ENCODE measurements at places on chromosomes 1 and 21.
A peak's percentile ranks its signal among the peaks of the same experiment; 100 is the strongest.

DNA sequence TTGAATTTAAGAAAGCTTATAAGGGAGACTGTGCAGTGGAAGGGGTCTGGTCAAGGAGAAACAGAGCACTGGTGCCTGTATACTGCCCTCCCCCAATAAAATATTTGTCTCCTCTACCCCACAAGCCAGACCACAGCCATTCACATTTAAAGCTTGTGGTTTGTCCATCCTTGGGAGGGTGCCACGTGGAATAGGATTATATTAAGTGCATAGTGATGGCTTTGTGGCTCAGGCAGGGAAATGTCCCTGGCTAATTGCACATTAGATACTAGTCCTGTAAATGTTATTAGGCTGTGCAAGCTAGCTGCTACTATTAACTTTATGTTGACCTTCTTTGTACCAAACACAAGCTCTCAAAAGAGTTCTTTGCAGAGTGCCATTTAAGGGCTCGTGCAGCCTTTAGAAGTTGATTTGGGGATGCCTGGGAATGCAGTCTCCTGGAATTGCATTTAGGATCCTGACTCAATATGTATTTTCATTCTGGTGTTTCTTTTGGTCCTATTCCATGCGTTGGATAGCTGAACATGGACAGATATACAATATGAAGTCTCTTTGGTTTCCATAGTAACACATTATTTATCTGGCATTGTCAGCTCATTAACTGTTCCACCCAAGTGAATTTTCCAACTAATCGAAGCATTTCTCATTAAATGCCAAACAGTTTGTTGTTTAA, 210.6 kb downstream of the ROR1 start:
- no peak for DNase-seq

DNA sequence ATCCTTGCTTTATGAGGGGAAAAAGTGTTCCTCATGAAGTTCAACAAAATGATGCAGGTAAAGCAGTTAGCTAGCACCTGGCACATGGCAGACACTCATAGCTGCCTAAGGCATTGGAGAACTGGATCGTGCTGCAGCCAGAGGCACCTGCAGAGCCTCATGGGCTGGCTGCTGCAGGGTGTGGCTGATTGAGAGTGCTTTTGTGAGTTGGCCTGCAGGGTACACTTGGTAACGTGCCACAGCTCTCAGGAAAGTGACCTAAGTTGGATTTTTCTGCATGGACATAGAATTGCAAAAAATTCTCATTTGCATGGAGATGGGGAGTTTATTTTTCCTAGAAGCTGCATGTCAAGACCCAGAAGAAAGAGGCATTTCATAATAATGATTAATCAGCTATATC, 31.6 kb upstream of the IL20 start:
- DNase-seq = no peak

GRCh38 chr1:209560952-209561351, 22.6 kb upstream of the CAMK1G start:
- no peak for DNase-seq

DNA sequence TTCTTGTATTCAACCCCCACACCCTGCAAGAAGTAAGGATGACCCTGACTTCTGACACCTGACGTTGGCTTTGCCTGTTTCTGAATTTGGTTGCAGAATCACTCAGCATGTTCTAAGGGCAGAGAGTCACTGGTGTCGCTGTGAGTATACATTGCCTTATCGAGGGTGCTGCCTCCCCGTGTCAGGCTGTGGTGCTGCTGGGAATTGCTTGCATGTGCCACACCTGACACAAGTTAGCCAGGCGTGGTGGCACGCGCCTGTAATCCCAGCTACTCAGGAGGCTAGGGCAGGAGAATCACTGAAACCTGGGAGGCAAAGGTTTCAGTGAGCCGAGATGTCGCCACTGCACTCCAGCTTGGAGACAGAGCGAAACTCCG, 45.9 kb downstream of the WDR4 start:
- DNase-seq = peak; percentile 72

- no peak for DNase-seq
These were observed 191.6 kb downstream of the HUNK start for GRCh38 chr21:32064281-32064910.

DNA sequence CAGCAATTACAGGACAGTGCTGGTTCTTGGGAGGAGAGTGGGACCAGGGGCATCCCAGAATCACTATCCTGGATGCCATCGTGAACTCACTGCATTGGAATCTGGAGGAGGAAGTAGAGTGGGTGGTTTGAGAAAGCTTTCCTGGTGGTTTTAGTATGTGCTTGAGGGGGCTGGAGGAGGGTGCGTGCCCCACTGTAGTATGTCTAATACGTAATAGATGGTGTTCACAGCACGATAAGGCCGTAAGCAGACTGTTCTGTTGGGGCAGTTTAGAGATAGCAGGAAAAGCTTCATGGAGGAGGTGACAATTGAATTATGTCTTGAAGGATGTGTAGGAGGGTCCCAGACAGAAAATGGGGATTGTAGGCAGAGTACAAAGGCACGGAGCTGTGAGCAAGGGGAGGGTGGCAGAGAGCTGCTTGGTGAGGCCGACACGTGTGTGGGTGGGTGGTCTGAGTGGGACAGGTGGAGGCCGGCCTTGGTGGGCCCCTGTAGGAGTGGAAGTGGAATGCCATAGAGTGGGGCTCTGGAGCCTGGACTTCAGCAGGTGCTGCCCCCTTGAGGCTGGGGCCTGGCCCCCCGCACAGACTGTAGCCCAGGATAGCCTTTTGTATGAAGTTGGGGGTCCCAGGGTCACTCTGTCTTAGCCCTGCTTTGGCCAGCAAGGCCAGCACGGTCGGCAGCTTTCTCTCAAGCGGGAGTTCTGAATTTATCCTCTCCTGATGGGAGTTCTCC, 37.0 kb downstream of the IL6R start:
- no peak for DNase-seq

GRCh38 chr1:67484492-67484891, 54.3 kb upstream of the SERBP1 start:
- DNase-seq = no peak

DNA sequence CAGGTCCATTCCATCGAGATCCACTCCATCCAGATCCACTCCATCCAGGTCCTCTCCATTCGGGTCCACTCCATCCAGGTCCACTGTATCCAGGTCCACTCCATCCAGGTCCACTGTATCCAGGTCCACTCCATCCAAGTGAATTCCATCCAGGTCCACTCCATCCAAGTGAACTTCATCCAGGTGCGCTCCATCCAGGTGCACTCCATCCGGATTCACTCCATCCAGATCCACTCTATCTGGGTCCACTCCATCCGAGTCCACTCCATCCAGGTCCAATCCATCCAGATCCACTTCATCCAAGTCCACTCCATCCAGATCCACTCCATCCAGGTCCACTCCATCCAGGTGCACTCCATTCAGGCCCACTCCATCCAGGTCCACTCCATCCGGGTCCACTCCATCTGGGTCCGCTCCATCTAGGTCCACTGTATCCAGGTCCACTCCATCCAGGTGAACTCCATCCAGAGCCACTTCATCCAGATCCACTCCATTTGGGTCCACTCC, 157.4 kb downstream of the HUNK start:
- DNase-seq = no peak

GRCh38 chr1:35714921-35715567, 3.6 kb downstream of the C1orf216 start:
- no peak for DNase-seq

DNA sequence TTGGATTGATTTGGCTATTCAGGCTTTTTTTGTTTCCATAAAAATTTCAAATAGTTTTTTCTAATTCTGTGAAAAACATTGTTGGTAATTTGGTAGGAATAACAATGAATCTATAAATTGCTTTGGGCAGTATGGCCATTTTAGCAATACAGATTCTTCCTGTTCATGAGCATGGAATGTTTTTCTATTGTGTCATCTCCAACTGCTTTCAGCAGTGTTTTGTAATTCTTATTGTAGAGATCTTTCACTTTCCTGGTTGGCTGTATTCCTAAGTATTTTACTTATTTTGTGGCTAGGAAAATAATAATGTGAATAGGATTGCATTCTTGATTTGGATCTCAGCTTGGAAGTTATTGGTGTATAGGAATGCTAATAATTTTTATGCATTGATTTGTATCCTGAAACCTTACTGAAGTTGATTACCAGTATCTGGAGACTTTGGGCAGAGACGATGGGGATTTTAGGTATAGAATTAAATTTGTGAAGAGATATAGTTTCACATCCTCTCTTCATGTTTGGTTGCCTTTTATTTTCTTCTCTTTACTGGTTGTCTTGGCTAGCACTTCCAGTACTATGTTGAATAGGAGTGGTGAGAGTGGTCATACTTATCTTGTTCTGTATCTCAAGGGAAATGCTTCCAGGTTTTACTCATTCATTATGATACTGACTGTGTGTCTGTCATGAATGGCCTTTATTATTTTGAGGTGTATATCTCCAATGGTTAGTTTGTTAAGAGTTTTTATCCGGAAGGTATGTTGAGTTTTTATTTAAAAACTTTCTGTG, 57.3 kb downstream of the DRAM2 start:
- no peak for DNase-seq

GRCh38 chr1:1683104-1683905, 9.3 kb downstream of the SLC35E2B start:
- DNase-seq = no peak

DNA sequence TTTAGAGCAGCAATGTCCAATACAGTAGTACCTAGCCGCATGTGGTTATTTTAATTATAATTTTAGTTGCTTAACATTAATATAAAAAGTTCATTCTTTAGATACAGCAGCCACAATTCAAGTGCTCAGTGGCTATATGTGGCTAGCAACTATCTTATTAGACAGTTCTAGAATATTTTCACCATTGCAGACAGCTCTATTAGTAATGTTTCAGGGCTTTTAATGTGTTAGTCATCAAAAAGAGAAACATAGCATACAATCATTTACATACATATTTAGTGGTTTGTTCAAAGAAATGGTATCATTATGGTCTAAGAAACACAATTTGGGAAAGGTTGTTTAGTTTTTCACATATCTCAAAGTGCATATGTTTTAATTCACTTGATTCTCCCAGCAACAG, 66.6 kb upstream of the DYNLT5 start:
- no peak for DNase-seq

Data from GM13977 (cell line).